Ureter (tissue), 1 donor: ENCODE measurements at places on chromosomes 4 and X. TPM values are rescaled to one million over a fixed set of nuclear protein-coding genes. Genes with fewer than 3 reads are reported as not detected.
A peak's percentile ranks its signal among the peaks of the same experiment; 100 is the strongest.

Gene F11
- not detected for total RNA-seq

- DNase-seq, result no peak
Measured at GRCh38 chrX:11197671-11198070, 86.5 kb downstream of the HCCS start.

DNA sequence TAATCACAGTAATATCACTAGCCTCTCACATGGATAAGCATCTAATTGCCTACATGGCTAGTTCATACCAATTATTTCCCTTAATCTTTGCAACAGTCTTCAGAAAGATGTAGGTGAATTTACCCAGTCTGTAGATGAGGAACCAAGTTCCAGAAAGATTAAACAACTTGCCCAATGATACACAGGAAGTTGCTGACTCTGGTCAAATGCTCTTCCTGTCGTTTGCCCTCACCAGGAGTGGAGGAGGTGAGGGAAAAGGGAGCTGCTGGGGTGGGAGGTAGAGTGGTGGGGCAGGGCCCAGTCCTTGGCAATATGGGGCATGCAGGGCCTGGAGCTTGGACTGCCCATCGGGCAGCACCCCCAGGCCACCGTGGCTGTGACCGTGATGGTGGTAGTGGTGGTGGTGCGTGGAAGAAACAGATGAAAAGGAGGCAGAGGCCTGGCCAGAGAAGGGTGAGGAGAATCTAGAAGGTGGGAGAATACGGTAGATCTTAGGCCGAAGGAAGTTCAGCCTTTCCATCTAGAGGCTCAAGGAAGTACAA lies 2.3 kb upstream of the KDM5C start:
- DNase-seq, result no peak

Gene C1QTNF7
- 4.3 TPM for total RNA-seq

DNA sequence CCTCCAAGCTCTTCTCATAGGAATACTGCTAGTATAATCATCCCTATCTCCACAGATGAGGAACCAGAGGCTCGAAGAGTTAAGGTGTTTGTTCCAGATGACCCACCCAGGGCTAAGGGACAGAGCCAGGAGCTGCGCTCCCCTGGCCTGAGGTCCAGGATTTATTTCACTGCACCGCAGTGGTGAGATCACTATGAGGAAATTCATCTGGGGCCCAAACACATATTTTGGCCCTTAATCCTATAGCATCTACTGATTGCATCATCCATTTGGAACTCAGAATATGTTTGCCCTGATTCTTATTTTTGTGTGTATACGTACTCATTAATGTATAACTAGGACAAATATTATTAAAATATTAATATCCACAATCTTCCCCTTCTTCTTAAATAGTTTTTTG lies 100.1 kb upstream of the RBPJ start:
- no peak for DNase-seq

DNA sequence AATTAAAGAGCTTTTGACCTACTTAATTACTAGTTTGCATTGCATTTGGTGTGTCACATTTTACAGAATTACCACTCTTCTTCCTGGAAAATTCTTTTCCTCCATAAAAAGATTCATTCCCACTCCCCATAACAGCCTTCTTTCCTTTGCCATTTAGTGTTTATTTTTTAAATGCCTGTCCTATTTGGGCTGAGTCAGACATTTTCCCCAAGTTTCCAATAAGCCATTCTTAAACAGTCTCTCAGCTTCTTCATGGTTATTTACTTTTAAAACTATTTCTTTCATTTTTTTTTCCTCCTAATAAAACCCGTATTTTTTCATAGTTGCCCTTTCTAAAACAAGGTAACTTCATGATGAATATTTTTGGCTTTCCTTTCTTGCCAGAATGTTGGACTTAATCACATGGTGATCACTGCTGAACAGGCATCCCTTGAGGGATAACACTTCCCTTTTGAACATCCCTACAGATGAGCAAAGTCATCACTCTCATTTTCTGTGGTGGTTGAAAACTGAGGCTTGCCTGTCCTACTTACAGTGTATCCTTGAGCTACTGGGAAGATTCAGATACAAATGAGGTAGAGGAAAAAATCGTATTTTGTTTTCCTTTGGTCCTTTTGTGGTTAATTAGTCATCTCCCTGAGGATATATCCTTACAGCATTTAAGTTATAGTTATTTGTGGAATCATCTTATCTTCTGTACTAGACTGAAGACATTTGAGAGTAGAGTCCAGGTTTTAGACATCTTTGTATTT lies 520.5 kb upstream of the NR3C2 start:
- DNase-seq, result no peak

GRCh38 chrX:101550362-101550750 lies at the start of gene ARMCX1:
Gene ARMCX1, plus strand, starts transcription at chrX:101550547. Its CDS starts 2,384 bp downstream, at chrX:101552931.
- peak; percentile 63 for DNase-seq

DNA sequence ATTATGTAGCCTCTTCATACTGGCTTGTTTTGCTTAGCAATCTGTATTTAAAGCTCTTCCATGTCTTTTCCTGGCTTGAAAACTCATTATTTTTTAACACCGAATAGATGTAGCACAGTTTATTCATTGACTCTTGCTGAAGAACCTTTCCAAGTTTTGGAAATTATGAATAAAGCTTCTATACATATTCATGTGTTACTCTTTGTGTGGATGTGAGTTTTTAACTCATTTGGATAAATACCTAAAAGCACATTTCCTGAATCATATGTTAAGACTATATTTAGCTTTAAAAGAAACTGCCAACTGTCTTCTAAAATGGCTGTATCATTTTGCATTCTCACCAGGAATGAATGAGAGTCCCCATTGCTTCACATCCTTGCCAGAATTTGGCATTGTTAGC lies 2061.7 kb upstream of the AGA start:
- no peak for DNase-seq

Gene HSPA4L
- 5.6 TPM for total RNA-seq

Gene ADGRG4
- total RNA-seq, result 1.0 TPM

Gene AKAP4
- total RNA-seq, result not detected

DNA sequence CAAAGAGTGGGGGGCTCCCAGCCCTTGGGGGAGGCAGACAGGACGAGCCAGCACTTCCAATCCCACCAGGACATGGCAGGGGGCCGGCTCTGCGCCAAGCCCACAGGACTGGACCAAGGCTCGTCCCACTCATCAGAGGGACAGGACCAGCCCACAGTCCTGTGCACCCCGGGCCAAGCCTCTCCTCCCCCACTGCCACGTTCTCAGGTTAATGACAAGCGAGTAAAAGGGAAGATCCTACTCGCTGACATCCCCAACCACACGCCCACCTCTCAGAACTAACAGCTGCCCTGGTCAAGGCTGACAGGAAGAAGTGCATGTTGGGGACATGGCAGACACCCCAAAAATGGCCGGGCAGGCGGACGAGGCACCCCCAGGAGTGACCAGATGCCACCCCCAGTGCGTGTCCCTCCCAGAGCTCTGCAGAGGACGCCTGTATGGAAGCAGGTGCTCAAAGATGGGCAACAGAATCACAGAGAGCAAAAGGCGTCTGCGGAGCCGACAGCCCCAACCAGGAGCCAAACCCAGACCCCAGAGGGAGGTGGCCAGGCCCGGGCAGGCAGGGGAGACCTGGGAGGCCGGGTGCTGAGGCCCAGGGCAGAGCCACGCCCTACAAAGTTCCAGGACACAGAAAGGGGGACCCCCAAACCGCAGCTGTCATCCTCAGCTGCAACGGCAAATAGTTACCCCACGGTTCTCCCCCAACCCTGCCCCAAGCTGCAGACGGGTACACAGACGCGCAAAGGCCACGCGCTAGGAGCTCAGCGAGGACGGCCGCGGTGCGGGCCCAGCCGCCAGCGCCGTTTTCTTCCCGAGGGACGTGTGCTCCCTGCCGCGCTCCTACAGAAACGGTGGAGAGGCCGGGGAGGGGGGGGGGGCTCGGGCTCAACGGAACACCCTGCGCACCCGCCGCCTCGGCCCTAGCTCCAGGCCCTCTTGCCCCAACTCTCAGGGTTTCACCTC lies 1.7 kb downstream of the CTBP1 start:
- DNase-seq, result peak; percentile 46

DNA sequence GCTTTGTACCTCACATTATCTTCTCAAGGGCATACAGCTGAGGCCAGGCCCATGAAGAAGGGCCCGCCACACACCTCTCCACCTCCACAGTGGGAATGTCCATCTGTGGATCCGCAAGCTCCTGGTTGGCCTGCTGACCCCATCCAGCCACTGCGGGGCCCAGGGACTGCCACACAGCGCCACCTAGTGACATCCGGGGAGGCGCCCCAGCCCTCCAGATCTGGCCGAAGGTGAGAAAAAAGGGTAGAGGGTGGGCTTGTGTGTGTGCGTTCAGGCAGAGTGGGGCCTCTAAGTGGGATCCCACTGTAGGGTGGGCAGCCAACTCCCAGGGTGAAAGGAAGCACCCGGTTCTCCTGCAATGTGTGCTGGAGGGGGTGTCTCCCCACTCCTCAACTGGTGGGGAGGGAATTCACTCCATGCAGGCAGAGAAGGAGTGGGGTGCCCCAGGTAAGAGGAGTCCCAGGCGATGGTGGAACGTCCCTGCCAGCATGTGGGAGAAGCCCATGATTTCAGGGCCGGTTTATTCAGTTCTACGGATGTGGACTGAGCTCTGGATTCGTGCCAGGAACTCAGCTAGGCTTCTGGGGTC lies 117.3 kb downstream of the ENPP6 start:
- DNase-seq, result peak; percentile 52

- DNase-seq, result no peak
Measured at GRCh38 chrX:18003876-18004275, 142.8 kb upstream of the RAI2 start.

Gene DNAAF6
- total RNA-seq, result not detected

DNA sequence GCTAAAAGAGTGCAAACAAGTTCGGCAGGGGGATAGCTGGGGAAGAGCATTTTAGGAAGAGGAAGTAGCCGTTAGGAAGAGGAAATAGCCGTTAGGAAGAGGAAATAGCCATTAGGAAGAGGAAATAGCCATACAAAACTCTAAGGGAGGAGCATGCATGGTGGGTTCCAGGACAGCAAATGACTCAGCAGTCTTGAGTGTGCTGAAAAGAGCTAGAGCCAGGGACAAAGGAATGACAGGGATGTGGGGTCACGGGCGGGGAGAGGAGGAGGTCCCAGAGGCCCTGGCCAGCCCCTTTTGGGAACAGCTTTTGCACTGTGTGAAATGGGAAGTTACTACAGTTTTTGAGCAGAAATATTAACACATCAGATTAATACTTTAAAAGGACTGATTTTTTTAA lies 882.6 kb downstream of the TRIML1 start:
- peak; percentile 55 for DNase-seq

- DNase-seq, result no peak
Measured at GRCh38 chr4:2875556-2875955, 31.9 kb downstream of the ADD1 start.

Gene GRPEL1
- total RNA-seq, result 35.1 TPM

DNA sequence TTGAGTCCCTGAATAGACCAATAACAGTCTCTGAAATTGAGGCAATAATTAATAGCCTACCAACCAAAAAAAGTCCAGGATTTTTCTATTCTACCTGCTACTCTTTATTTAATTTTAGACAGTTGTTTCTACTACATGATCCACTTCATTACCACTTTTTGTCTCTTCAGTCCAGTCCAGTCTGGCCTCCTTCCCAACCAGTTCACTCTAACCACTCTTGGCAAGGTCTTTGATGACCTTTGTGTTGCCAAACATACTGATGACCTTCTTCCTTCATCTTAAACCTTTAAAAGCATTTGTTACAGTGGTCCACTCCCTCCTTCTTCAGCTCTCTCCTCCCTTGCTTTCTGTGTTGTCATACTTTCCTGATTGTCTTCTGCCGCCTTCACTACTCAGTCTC lies 12.8 kb upstream of the UBQLN2 start:
- no peak for DNase-seq
